Right ventricle myocardium superior (tissue), 1 donor: ENCODE measurements at places on chromosomes 11 and 22. TPM values are rescaled to one million over a fixed set of nuclear protein-coding genes. Genes with fewer than 3 reads are reported as not detected.

TCN2 gene
- total RNA-seq, result 13.4 TPM

SAA4 gene
- not detected for total RNA-seq

CCDC87 gene
- 0.24 TPM for total RNA-seq

GRCh38 chr22:30927806-30928205 lies 40.8 kb downstream of the MORC2 start:
- DNase-seq, result no peak

DNA sequence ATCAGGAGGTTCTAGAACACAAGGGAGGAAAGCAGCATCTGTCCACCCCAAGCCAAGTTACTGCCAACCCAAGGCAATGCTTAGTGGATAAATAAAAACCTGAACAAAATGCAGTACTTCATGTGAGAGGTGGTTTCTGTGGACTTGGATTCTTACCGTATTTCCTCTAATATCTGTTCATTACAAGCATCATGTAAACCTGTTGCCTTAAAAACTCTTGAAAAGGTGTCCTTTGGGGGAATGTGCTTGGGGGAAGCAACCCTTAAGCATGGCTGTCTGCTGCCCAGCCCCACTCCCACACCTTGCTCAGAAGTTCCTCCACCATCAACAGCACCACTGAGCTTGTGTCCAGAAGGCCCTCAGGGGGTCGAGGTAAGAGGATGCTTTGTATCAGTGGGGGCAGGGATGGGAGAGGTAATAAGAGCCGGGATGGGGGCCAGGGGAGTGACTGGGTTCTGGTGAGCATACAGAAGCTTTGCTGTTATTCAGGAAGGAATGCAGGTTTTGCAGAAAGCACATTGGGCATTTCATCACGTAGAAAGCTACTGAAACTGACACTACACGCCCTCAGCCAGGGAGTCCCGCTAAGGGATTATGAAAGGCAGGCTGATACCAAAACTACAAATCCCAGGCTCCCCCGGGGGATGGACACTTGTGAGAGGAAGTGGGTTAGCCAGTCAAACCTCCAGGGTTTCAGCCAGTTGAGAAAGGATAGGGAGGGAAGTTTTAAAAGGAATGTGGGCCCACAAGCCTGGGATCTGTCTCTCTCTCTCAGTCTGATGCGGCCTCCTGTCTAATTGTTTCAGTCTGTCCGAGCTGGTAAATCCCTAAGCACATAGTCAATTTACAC lies 52.0 kb downstream of the KCNJ1 start:
- peak; percentile 80 for DNase-seq

- DNase-seq, result no peak
These were observed 52.6 kb downstream of the TCF20 start for GRCh38 chr22:42217752-42218280.

- peak; percentile 60 for DNase-seq
These were observed 153.4 kb downstream of the CCDC34 start for GRCh38 chr11:27209562-27210005.

- DNase-seq, result peak; percentile 51
These were observed at the start of gene PVALB for GRCh38 chr22:36816636-36817524. Gene PVALB (minus strand): TSS chr22:36817035. CDS start chr22:36817005, 30 bp downstream.

DNA sequence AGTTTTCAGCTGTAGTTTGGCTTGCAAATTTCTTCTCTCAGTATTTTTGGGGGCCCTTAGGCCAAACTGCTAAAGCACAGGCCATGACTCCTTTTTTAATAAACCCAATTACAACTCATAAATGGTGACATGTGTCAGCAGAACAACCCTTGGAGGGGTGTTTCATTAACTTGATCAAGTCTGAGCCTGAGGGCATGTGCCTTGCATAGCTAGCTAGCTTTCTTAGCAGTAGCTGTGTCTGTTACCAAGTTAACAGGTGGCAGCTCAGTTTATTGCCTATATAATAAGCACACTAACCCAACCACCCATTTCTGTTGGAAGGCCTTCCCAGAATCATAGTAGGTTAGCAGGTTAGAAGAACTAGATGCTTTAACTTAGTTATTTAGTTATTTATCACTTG lies 950.3 kb upstream of the CCDC90B start:
- DNase-seq, result no peak

GRCh38 chr11:110065189-110065588 lies 28.0 kb upstream of the ZC3H12C start:
- DNase-seq, result no peak

GRCh38 chr11:101182467-101182866 lies 52.9 kb upstream of the PGR start:
- DNase-seq, result no peak

DNA sequence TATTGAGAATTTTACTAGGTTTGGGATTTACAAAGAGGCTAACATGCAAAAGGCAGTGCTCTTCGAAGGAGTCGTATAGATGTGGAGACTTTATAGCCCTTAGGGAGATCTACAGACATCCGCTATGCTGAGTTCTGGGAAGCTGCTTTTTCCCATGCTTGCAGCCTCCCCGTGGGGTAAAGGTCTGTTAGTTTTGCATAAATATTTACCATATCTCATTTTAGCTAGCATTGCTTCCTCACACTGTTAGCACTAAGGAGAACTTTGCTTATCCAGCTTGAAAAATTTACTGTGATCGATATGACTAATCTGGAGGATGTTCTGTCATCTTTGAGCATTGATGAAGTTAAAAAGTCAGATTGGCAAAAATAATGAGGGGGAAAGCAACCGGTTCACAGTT lies 18.6 kb downstream of the ARHGEF12 start:
- DNase-seq, result no peak

- DNase-seq, result no peak
These were observed 36.2 kb downstream of the FZD4 start for GRCh38 chr11:86918973-86919372.
